NCI-H524 treated with DMSO at 0.1 percent for 48 hours (cell line): ENCODE measurements at places on chromosomes 2 and 18.

DNA sequence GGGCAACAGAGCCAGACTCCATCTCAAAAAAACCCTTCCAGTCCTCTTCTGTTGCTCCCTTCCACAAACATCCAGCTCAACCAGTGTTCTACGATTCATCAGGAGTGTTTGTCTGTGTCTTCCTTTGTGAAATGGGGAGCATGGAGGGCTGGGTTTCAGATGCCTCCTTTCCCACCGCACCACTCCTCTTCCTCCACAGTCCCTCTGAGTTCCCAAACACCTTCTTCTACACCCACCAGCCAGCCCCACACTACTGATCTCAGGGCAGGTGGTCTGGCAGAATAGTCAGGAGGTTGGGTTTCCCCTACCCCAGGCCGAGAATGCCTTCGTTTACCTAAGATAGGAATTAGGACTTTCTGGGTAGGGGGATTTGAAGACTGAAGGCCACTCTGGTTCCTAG, 36.9 kb downstream of the NGEF start:
- DNase-seq = no peak

DNA sequence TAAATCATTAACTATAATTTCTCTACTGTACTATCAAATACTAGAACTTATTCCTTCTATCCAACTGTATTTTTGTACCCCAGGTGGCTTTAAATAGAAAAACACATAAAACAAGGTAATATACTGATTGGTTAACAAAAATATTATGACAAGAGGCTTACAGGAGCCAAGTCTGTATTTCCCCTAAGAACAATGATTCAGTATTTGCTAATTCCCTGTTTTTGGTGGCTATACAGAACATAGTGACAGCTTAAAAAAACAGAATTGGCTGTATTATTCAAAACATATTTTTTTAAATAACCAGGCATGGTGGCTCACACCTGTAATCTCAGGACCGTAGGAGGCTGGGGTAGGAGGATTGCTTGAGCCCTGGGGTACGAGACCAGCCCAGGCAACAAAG, 16.3 kb downstream of the RTN4 start:
- DNase-seq = no peak

DNA sequence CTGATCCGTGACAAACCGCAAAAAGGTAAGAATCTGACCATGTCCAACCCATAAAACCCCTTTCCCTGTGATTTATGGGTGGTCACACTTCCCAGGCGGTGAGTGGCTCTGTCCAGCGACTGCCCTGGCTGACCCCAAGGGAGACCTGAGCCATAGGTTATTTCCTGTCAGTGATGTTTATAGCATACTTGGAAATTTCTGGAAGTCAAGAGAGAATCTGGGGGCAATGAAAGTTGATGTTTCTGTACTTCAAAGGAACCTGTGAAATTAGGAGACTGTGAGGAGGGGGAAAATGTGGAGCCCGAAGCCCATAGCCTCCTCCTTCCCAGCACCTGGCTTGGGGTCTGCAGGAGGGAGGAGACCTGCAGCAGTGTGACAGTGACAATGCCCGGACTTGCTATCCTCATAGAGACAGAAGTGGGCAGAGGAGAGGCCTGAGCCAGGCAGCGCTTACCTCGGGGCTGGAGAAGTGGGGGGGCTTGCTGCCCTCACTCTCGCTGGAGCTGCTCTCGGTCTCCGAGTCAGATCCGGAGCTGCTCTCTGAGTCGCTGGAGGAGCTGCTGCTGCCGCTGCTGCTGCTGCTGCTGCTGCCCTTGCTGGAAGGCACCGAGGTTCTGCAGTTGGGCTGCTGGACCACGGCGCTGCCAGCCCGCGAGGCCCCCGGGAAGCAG, 111.3 kb upstream of the REV1 start:
- no peak for DNase-seq

DNA sequence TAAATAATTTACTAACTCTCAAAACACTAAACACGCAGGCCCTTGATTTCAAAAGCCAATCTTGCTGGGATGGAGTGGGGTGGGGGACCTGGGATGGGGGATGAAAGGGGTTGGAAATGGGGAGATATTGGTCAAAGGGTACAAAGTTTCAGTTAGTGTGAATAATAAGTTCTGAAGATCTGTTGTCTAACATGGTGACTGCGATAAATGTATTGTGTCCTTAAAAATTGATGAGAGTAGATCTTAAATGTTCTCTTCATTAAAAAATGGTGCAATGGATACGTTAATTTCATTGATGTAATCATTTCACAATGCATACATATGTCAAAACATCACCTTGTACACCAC, 505 bp upstream of the ACYP2 start:
- DNase-seq = no peak

DNA sequence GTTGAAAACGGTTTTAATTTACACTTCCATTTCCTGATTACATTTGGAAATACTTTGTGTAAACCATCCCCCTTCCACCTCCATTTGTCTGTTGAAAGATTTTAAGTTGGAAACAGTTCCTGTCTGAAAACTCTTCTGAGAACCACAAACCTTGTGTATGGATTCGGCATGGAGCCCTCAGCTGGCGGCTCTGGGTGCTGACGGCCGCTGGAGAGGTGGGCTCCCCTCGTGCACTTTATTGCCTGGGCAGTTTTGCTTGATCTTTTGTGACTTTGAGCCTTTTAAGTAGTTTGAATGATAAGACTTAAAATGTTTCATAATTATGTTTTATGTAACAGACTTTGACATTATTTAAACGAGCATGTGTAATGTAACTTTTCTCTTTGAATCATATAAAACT, 11.1 kb downstream of the KLF11 start:
- no peak for DNase-seq

DNA sequence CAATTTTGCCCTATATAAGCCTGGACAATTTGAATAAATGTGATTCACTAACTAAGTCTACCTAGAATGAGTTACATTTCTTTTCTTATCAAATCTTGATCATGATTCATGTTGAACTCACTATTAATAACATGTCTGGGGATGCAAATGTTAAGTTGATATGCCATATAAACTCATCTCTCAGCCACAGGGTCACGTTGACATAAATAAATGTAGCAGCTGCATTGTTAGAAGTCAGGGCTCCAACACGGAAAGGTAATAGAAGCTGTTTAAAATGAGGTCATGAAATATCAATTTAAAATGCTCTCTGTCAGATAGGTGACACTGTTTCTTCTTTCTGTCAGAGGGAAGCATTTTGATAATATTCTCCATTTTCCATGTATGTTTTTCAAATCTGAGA, 521.9 kb downstream of the CCDC85A start:
- DNase-seq = no peak

- no peak for DNase-seq
Measured at GRCh38 chr2:7007488-7007845, 90.3 kb downstream of the RNF144A start.

DNA sequence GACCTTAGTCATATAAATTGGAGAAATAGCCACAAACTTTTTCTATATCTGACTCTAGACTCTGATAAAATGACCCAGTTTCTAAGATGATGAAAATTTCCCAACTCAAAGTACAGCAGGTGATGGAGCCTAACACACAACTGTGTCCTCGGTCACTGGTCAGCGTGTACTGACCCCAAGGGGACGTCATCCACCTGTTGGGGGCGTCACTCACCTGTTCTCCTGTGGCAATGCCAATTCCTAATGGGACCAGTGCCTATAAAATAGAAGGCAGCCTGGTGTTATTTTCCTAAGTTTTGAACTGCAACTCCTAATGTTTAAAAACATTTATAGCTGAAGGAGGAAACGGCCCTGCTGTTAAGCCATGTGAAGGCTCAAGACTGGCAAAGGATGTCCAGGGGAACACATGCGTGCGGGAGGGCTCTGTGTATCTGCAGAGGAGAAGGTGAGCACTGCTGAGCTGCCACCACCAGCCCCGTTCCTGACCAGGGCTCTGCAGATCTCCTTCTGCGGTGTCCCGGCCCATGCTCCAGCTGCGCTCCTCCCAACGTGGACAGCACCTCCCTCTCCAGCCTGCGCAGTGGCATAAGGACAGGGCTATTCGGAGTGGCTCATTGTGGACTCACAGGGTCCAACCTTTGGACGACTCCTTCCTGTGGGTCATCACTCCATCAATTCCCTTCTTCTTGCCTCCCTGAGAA, 21.2 kb downstream of the TYMS start:
- no peak for DNase-seq

DNA sequence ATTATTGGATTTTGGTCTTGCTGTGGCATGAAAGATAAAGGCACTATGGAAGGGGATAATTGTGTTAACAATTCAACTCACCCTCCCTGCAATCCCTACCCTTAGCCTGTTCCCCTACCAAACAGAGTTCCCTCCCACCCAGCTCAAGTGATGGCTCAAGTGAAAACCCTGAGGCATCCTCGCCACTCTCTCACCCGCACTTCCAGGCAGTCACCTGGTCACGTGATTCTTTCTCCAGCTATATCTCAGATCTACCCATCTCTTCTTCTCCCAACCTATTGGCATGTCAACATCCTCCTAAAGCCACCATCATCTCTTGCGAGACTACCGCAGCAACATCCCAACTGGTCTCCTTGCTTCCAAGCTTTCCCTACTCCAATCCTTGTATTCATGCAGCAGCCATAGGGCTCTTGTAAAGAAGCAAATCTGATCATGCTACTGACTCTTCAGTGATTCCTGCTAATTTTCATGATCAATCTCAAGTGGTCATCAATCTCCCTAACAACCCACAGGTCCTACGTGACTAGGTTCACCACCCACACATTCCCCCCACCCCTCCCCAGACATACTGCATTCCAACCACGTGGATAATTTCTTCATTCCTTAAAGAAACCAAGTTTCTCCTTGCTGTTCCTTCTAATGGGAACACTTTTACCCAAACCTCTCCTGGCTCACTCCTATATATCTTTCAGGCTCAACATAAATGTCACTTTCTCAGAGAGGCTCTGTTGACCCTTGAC, 66.7 kb downstream of the MBD2 start:
- no peak for DNase-seq

DNA sequence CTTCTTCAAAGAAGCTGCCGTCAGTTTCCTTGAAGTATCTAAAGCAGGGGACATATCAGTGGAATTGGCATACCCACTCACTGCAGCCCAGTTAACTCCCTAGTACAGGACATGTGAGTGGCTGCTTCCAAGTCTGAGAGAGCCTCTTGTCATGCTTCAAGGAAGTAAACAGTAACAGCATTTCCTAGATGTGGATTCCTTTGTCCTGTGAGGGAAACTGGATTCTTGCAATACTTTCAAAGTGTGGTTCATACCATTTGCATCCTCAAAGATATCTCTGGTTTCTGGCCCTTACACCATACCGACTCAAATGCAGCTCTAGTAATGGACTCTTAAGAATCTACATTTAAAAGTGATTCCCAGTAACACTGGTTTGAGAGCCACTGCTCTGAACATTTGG, 87.2 kb downstream of the ESCO1 start:
- DNase-seq = no peak

GRCh38 chr18:7381307-7381706, 150.4 kb downstream of the LRRC30 start:
- DNase-seq = no peak
